ENCODE measurements at places on chromosomes 1 and 21. TPM values are rescaled to one million over a fixed set of nuclear protein-coding genes. Genes with fewer than 3 reads are reported as not detected.
A peak's percentile ranks its signal among the peaks of the same experiment; 100 is the strongest.

DNA sequence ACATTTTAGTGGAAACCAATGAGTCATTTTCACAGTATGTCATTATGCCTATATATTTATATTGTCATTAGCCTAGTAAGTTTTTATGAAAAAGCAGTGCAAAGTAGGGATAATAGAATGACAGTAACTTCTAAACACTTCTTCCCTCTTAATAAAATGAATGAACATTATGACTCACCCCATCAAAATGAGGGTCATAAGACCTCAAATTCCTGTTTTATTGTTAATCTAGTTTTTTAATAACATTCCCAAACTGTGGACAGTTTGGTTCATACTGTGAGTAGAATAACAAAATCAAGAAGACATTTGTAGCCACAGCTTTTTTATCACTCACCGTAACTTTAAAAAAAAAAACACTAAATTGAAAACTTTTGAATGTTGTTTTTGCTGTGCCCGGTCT lies 160.5 kb downstream of the LRRC40 start:
- peak; percentile 74 for DNase-seq

DNA sequence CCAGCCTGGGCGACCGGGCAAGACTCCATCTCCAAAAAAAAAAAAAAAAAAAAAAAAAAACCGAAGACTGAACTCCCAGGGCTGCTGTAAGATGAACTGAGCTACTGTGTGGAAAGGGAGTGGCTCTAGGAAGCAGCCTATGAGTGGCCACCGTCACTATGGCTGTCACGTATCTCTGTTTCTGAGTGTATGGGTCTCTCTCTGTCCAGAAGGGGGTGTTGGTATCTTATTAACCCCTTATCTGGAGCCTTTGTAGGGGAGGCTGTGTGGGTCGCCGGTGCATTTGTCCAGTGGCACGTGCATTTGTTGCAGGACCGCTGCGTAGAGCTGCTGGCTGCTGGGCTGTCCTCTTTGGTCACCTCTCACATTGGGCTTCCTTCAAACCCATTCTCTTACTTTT lies 326.6 kb downstream of the CAMTA1 start:
- no peak for DNase-seq

- no peak for DNase-seq
Measured at GRCh38 chr1:1001057-1001783, 1.3 kb upstream of the HES4 start.

DNA sequence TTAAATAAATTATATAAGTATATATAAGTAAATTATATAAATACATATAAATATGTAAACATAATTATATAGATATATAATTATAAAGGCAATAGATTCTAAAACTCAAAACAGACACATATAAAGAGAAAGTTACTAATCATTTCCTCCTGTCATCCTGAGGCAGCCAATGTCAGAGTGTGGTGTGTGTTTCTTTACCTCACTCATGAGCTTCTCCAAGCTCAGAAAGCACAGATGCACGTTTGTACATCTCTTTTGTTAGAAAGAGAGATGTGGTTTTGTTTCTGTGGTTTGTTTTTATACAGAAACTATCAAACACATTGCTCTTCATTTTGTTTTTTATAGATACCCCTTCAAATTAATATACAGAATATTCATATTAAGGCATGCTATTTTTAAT lies 594.8 kb downstream of the USP25 start:
- no peak for DNase-seq

GRCh38 chr21:38472412-38473108 lies 25.7 kb downstream of the ERG start:
- no peak for DNase-seq

- no peak for DNase-seq
Measured at GRCh38 chr1:22919341-22920025, 53.2 kb downstream of the LACTBL1 start.

DNA sequence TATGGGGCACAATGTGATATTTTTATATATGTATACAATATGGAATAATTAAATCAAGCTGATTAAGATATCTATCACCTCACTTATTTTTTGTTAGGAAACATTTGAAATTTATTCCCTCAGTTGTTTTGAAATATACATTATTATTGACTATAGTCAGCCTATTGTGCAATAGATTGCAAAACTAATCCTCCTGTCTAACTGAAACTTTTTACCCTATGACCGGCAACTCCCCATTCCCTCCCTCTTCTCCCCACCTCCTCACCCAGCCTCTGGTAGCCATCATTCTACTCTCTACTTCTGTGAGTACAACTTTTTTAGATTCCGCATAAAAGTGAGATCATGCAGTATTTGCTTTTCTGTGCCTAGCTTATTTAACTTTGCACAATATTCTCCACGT lies 117.7 kb upstream of the SGIP1 start:
- DNase-seq = no peak

- no peak for DNase-seq
Measured at GRCh38 chr21:42419845-42420244, 16.1 kb downstream of the UBASH3A start.

DNA sequence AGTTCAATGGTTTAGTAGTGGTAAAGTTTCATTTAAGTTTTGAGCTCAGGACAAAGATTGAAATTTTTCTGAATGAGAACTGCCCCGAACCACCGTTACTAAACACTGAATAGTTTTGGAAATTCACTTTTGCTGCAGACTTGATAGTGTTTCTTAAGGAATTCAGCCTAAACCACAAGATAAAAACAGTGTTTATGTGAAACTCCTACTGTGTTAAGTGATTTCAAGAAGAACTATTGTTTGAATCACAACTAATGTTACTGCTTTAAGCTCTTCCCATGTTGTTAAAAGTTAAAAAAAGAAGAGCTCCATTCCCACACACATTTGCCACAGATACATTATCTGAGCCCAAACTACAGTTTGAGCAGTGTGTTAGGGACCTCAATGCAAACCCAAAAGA lies 159.2 kb downstream of the DYRK1A start:
- no peak for DNase-seq

- no peak for DNase-seq
Measured at GRCh38 chr1:66626261-66626660, 92.3 kb downstream of the SGIP1 start.

- no peak for DNase-seq
Measured at GRCh38 chr1:983798-984475, 2.0 kb upstream of the PERM1 start.

GRCh38 chr21:24160528-24160927 lies 1446.8 kb downstream of the MRPL39 start:
- DNase-seq = no peak

DNA sequence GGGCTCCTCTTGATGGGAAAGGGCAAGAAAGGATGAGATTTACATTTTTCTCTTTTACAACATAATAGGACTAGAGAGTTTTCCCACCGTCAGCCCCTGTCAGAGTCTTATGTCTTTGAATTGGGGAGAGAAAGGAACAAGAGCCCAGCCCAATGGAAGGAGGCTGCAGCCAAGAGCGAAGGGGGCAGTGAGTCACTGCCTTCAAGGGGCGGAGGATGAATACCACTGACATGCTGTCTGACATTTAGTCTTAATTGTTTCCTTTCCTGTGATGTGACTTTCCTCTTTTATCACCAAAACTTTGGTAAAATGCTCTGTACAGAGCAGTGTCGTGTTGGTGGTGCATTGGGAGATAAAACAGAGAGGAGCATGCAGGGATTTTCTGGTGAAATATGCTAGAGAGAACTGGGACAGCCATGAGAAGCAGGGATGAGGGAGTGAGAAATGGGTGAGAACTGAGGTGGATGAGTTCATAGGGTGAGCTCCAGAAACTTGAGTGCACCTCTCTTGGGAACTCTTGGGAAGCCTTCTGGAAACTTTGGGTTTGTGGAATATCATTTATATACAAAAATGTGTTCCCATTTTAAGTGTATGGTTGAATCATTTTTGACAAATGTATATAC lies 179.9 kb upstream of the FGGY start:
- no peak for DNase-seq

DNA sequence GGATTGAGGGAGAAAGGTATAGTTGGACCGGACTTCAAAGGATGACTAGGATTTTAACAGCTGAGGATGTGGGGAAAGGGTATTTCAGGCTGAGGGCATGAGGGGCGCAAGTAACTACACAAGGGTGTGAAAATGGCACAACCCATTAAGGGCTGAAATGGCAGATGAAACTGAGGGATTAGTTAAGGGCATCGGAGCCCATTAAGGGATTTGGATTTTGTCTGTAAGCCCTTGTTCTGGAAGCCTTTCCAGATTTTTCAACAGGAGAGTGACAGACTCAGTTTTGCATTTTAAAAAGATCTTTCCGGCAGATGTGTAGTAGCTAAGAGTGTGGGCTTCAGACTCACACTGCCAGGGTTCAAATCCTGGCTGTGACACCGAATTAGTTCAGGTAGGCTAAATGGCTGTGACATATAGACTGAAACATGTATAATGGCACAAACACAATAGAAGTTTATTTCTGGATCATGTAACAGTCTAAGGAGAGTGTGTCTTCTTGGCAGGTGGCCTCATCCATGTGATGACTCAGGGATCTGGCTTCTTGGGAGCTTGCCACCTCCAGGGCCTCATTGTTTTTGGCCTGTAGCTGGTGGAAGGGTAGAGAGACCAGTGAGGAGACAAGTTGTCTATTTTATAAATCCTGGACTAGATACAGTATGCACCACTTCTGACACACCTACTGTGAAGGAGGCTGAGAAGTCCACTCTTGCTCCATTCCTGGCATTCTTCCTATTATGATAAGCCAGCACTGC lies 49.6 kb downstream of the UBE2T start:
- peak; percentile 55 for DNase-seq

GRCh38 chr21:38646213-38646837 lies 148.0 kb upstream of the ERG start:
- DNase-seq = no peak

GRCh38 chr1:213826891-213827290 lies 160.9 kb upstream of the PROX1 start:
- DNase-seq = no peak

GRCh38 chr1:91066538-91066937 lies 44.7 kb upstream of the ZNF644 start:
- DNase-seq = no peak

DNA sequence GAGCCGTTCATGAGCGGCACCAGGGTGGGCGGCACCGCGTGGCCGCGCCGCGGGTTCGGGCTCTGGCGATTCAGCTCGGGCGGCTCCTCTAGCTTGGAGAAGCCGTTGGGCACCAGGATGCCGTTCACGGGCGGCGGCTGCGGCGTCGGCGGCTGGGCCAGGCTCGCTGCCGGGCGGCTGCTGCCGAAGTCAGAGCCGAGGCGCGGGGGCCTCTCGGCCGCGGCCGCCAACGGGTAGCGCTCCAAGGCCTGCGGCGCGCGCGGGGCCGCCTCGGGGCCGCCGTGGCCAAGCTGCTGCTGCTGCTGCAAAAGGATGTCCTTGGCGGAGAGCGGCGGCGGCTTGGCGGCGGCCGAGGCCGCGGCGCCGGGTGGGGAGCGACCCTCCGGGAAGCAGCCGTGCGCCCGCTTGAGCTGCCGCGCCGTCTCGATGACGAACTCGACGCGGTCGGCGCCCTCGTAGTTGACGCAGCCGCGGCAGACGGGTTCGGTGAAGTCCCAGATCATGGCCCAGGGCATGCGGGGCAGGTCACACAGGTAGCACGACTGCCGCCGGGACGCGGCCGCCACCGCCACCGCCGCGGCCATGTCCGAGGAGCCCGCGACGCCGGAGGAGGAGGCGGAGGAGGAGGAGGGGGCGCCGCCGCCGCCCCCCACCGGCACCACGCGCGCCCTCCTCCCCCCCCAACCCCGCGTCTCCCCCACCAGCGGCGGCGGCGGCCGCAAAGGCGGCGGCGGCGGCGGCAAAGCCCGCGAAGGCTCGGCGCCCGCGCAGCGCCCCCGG lies 877 bp downstream of the IRF2BP2 start:
- peak; percentile 46 for DNase-seq

CHI3L2 gene
- not detected for polyA plus RNA-seq

C1orf210 gene
- polyA plus RNA-seq = not detected

APCS gene
- polyA plus RNA-seq = not detected

RRAGC gene
- 20.9 TPM for polyA plus RNA-seq

WNT3A gene
- polyA plus RNA-seq = not detected

HSF2BP gene
- polyA plus RNA-seq = 0.37 TPM

EXTL1 gene
- not detected for polyA plus RNA-seq

TMOD4 gene
- polyA plus RNA-seq = not detected

Data from endothelial cell of umbilical vein (primary cell).